Dorsolateral prefrontal cortex (tissue), 122 donors: ENCODE measurements at places on chromosomes 11 and 22. TPM values are rescaled to one million over a fixed set of nuclear protein-coding genes. Genes with fewer than 3 reads are reported as not detected.

The CD3G gene
- total RNA-seq, result not detected

The MS4A12 gene
- not detected for total RNA-seq

The F2 gene
- 0.60 TPM for total RNA-seq

The DRD4 gene
- total RNA-seq, result 1.9 TPM

The MS4A14 gene
- 1.7 TPM for total RNA-seq

GRCh38 chr11:129770993-129771392 is 44.7 kb upstream of the TMEM45B start:
- no peak for DNase-seq

GRCh38 chr22:43256976-43257545 is 70.1 kb upstream of the TTLL12 start:
- DNase-seq, result no peak

- no peak for DNase-seq
These were observed 59.0 kb downstream of the UBASH3B start for GRCh38 chr11:122714484-122714883.

DNA sequence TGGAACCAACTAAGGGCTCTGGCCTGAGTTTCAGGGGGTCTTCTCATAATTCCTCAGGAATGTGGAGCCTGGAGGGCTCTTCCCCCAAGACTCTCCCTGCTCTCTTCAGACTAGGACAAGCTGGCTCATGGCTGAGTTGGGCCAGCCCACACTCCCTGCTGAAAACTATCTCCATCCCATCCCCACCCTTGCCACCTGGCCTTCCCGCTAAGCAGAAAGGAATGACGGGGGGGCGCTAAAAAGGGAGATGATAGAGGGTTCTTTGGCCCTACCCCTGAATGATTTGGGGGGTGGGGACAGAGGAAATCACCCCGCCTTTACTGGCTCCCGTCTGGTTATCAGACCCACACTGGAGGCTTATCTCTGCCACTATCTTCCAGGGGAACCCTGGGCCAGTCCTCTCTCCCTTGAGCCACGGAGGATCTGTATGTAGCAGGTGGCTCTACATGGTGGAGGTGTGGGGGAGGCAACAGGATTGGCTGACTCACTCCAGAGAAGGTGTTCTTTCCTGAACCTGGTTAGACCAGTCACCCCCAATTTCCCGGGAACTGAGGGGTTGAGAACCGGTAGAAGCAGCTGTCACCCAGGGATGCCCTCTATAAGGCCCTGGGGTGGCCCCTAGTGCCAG is 5.7 kb downstream of the SMTN start:
- no peak for DNase-seq

GRCh38 chr11:118198370-118198769 is 21.9 kb upstream of the SCN2B start:
- DNase-seq, result peak; percentile 72

- DNase-seq, result no peak
These were observed 1584.3 kb upstream of the RAG2 start for GRCh38 chr11:38182126-38182866.

- DNase-seq, result no peak
These were observed 5.9 kb downstream of the OR51T1 start for GRCh38 chr11:4887591-4887990.
